ENCODE measurements at places on chromosomes 11 and 22.

- no peak for DNase-seq
Measured at GRCh38 chr11:76296731-76297542, 84.0 kb downstream of the THAP12 start.

- no peak for DNase-seq
Measured at GRCh38 chr11:2932850-2933251, 3.6 kb upstream of the PHLDA2 start.

- DNase-seq = no peak
Measured at GRCh38 chr11:67354075-67355022, 1.0 kb upstream of the POLD4 start.

- DNase-seq = no peak
Measured at GRCh38 chr11:104260456-104260855, 96.5 kb upstream of the PDGFD start.

DNA sequence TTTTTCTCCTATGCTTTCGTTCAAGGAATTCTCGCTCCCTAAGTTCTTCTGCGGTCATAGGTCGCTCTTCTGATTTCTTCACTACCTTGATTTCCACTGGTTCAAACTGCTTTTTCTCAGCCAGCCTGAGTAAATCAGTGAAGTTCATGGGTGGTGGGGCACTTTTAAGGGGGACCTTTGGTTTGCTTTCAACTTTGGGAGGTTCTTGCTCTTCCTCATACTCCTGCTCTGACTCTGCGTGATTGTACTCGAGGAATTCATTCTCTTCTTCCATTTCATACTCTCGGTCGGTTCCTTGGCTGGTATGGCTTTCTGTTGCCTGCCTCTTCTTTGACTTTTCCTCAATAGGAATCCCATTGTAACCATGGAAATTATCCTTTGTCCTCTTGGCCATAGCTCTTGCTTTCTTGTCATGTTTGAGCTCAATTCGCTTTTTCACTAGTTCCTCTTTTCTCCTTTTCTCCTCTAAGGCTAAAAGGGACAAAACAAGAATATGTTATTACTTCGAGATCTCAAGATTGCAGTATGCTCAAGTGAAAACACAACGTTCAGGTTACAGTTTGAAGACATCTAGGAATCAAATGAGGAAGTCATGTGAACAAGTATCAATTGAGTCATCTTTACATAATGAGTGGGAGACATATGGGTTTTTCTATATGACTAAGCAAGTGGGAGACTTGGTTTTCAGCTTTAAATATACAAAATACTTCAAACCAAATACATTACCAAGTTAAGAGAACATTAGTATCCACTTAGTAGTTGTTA lies 16.2 kb downstream of the MISFA start:
- no peak for DNase-seq

GRCh38 chr11:6568191-6568918 lies 35.1 kb downstream of the RRP8 start:
- peak; percentile 30 for DNase-seq

GRCh38 chr11:107583629-107584195 lies 7.2 kb upstream of the ELMOD1 start:
- no peak for DNase-seq

DNA sequence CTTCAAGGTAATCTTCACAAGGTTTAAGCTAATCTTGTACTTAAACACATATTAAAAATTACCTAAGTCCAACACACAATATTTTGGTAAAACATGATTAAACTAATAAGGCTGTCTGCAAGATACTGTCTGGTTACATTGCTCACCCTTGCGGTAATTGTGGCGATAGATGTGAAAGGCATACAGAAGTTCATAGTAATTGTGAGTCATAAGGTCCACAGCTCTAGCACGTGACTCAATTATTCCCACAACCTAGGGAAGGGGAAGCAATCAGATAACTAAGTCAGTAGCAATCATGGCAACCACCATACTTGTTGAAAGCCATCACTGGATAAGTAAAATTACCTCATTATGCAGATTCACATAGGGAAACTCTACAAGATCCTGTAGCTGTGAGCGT lies 30.5 kb upstream of the FNBP4 start:
- DNase-seq = no peak

DNA sequence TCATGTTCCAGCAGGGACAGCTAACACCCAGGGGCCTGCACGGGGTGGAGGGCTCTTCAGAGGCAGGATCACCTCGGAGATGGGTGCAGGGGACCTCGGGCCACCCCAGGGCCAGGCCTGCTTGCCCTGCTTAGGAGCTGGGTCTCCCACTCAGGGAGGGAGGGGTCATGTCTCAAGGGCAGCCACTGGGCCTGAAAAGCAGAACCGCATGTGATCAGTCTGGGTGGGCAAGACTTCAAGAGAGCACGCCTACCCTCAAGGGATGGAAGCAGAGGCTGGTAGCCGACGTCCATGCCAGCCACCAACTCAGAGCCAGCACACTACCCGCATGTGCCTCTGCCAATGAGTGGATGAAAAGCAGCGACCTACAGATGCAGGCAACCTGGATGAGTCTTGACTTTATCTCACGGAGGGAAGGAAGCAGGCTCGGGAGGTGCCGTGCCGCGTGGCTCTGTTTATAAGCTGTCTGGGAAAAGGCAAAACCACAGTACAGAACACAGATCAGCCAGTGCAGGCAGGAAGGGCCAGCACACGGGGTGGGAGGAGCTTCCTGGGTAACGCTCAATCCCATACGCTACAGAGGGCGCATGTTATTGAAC lies 16.0 kb downstream of the TBX1 start:
- no peak for DNase-seq

DNA sequence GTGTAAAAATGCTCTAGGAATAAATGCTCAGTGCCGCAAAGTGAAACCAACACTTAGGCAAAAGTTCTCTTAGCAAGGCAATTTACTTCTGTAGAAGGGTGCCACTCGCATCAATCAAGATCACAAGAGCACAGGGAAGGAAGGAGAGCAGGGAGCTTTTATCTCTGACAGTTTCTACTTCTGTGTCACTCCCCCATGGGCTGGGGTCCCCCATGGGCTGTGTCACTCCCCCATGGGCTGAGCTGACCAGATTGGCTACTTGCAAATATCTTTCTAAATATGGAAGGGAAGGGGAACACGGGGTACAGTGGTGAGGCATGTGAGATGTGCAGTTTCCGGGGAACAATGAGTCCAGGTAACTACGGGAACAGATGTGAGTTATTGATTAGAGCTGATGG lies 397 bp downstream of the OR52N2 start:
- DNase-seq = no peak

- no peak for DNase-seq
Measured at GRCh38 chr11:10611979-10612862, 43.8 kb upstream of the LYVE1 start.

- DNase-seq = no peak
Measured at GRCh38 chr22:48696371-48696770, 1131.3 kb downstream of the BRD1 start.

DNA sequence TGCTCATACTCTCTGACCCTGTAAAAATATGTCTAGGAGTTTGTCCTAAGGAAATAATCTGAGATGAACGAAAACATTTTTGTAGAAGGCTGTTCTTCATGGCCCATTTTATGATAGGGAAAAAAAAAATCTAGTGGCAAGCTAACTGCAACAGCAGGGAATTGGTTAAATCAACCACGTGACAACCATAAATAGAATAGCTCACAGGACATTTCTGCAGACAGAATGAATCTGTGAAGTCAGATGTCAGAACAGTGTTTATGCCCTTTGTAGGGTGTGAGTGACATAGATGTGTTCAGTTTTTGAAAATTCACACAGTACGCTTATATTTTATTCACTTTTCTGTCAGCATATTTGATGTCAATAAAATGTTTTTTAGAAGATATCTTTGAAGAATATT lies 16.1 kb downstream of the ARHGAP1 start:
- peak; percentile 13 for DNase-seq

- no peak for DNase-seq
Measured at GRCh38 chr11:123797114-123797513, 9.0 kb downstream of the OR6M1 start.

- DNase-seq = no peak
Measured at GRCh38 chr11:88266919-88267318, 70.6 kb downstream of the CTSC start.

- DNase-seq = no peak
Measured at GRCh38 chr11:113332023-113332422, 17.6 kb downstream of the TTC12 start.

DNA sequence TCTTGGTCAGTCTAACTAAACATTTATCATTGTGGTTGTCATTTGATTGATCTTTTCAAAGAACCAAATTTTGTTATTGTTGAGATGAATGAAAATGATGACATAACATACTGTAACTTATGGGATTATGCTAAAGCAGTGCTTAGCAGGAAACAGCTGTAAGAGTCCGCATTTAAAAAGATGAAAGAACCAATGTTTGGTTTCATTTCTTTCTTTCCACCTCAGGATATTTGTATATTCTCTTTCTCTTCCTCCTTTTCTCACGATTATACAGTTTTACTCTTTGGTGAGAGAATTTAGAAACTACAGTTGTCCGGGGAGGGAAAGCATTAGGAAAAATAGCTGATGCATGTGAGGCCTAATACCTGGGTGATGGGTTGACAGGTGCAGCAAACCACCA lies 23.1 kb downstream of the PIH1D2 start:
- no peak for DNase-seq
